ENCODE measurements at places on chromosomes 3 and 15.

DNA sequence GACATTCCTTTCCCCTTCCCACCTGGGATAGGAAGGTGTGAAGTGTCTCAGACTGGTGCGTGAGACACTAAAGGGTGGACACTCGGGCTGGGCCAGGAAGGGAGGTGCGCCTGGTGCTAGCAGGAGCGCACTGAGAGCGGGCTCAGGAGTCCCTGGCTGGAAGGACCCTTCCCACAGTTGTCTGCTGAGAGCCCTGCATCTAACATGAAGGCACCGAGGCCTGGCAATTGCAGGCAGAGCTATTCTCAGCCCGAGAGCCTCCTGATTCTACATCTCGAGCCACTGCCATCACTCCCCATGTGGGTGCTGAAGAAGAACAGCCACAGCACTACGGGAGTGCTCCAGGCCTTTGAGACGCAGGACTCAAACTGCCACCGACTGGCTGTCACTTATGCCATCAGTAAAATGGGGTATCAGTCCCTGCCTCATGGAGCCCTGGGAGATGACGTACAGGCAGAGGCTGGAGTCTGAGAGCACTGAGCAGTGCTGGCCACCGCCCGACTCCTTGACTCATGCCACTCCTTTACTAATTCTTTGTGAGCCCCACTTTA is 159.4 kb downstream of the KLF13 start:
- no peak for DNase-seq

GRCh38 chr3:99458013-99458412 is 180.4 kb upstream of the COL8A1 start:
- DNase-seq, result no peak

GRCh38 chr3:133547432-133548041 is 25.9 kb upstream of the CDV3 start:
- DNase-seq, result peak; percentile 63

DNA sequence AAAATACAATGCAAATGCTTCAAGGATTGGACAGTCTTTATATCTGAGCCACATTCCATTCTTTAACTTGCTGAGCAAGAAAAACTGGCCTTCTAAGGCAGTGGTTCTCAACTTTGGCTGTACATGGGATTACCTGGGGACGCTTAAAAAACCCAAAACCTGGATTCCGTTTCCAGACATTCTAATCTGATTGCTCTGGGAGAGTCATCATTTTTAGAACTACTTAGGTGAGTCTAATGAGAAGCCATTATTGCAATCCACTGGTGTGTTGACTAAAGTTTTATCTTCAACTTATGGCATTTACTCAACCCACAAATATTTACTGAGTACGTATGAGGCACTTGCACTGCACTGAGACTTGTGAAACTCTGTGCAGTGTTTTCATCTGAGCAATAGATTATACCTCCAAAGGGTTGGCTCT is 195.7 kb upstream of the ATP11B start:
- no peak for DNase-seq

DNA sequence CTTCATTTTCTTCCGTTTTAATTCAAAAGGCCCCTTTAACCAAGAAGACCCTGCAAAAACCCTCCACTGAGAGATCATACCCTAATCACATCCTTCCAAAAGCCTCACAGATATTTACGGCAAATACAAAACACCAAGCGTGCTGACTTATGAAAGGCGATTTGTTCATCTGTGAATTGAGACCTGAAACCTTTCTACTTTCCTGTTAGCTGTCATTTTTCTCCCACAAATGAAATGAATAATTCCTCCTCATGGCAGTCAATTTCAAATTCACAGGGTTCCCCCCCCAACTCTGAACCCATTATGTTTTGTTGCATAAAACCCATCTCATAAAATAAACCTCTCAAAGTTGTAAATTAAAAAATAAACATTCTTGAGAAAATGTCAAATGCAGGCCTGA is 149.6 kb downstream of the PDZRN3 start:
- DNase-seq, result no peak

DNA sequence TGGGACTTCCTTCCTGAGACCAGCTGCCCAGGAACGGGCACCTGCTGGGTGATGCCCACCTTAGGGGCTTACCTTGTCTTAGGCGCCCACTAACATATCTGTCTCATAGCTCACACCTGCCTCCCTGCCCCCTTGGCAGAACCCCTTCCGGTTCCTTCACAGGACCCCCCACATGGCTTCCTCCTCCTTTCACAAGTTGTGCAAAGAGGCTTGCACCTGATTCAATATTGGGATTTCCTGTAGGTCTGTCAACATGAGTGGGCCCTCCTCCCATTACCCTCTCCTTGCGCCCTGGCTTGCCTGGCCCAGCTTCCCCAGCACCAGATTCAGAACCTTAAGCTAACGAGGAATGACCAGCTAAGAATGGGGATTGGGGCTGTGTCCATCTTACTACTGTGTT is 633 bp downstream of the THPO start:
- no peak for DNase-seq

- no peak for DNase-seq
Observed at GRCh38 chr3:94420931-94421330, 358.1 kb downstream of the NSUN3 start.

- DNase-seq, result peak; percentile 81
Observed at GRCh38 chr3:24773798-24774197, 279.1 kb upstream of the THRB start.

- peak; percentile 88 for DNase-seq
Observed at GRCh38 chr15:82044373-82045178, 1.2 kb downstream of the MEX3B start.

DNA sequence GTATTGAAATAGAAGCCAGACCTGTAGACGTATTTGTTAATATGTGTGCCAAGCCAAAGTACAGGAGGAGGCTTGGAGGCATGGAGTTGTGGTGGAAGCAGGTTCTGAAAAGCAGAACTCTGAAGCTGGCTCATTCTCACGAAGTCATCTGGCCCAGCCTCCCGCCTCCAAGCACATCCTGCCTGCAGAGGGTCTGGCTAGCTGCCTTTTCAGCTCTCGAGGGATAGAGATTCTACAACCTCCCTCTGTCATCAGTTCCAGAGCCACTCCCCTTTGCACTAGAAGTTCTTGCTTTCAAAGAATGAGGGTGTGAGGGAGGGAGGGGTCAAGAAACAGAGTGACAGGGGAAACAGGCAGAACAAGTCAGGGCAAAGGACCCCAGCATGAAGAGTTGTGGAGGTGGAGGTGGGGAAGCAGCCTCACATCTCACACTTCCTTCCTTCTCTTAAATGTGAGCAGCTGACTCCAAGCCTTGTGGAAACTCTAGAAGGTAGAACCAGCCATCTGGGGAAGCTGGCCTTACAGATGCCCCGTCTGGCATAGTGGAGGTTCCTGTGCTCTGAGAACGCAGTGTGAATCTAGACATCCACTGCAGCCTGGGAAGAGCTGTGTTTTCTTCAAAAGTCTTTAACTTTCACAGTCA is 95.3 kb downstream of the SLC49A4 start:
- DNase-seq, result peak; percentile 90

DNA sequence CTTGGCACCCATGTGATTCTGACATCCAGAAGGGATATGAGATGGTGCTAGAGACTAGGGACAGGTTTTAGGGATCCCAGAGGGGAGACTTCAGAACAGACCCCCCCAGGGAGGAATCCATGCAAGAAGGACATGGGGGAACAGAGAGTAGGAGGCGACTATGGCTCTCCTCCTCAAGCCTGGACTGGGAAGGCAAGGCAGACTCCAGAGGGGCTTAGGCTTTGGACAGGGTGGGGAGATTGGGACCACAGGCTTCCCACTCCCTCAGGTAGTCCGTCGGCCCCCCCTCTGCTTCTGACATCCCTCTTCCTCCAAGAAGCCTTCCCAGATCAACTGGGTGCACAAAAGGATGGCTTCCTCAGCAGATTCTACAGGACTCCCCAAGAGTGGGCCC is 3.0 kb upstream of the VIPR1 start:
- no peak for DNase-seq

- no peak for DNase-seq
Observed at GRCh38 chr3:64354956-64355355, 129.7 kb upstream of the PRICKLE2 start.

DNA sequence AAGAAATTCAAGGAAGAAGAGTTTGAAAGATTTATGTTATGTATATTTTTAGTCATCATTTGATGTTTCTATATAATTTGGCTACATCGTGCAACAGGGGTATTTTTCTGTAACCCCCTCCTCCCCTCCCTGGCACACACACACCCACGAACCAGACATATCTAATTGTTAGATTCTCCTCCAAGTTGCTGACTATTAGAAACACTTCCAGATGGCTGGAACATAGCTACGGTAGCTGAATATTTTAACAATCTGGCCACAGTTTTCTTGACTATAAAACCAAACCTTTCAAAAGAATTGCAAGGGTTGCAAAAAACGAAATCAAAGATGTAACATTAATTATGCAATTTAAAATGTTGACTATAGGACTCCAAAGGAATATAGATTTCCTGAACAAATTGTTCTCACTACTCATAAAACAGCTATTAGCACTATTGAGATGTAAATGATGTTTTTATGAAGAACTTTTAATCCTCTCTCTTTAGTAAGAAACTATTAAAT is 154.4 kb downstream of the CHL1 start:
- DNase-seq, result no peak

GRCh38 chr3:172057059-172057458 is 17.7 kb downstream of the FNDC3B start:
- DNase-seq, result no peak

GRCh38 chr3:8555113-8555661 is 53.6 kb downstream of the LMCD1 start:
- DNase-seq, result peak; percentile 90

GRCh38 chr3:550471-550870 is 353.9 kb downstream of the CHL1 start:
- DNase-seq, result no peak

All from right hindlimb (tissue), 1 donor.